H4 (cell line): ENCODE measurements at places on chromosomes 7 and 10.

DNA sequence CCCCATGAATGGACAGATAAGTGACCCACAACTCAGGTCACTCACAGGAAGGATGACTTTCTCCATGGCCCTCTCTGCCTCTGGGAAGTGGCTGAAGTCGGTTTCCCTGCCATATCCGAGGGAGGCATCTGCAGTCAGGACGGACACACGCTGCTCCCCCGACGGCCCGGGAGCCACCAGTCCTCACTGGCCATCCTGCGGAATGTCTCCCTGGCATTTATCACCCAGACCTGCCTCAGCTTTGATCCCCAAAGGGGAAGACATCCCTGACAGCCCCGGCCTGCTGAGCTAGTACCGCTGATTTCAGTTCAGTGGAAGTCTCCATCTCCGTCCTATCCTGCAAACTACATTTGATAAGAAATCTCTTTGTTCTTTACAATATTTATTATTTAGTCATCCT lies 339.5 kb upstream of the MKI67 start:
- no peak for DNase-seq

- no peak for DNase-seq
Measured at GRCh38 chr7:2074691-2075090, 158.1 kb downstream of the MAD1L1 start.

GRCh38 chr10:3954615-3955014 lies 169.6 kb upstream of the KLF6 start:
- DNase-seq: no peak

GRCh38 chr10:4334871-4335270 lies 491.1 kb upstream of the AKR1E2 start:
- no peak for DNase-seq

- DNase-seq: no peak
Measured at GRCh38 chr10:101482568-101482967, 105.5 kb downstream of the POLL start.

DNA sequence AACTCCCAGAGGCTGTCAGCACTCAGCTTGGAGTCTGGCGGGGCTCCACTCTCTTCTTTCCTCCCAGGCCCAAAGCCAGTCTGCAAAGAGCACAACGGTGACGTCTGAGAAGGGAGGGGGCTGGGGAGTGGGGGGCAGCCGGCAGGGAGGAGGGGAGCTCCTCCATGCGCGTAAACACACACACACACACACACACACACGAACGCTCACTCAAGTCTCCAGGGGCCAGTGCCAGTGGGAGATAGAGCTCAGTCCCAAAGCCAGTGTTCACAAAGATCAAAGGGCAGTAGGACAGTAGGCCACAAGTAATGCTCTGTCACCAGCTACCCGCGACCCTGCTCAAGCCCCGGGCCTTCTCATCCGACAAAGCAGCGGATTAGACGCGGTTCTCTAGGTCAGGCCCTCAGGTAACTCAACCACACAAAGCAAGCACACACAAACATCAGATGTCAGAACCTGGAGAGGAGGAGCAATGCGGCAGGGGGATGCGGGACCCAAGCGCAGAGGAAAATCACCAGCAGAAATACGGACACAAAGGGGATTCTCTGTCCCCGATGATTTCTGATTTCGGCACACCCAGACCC lies 19.9 kb downstream of the TCAF1 start:
- DNase-seq: no peak

DNA sequence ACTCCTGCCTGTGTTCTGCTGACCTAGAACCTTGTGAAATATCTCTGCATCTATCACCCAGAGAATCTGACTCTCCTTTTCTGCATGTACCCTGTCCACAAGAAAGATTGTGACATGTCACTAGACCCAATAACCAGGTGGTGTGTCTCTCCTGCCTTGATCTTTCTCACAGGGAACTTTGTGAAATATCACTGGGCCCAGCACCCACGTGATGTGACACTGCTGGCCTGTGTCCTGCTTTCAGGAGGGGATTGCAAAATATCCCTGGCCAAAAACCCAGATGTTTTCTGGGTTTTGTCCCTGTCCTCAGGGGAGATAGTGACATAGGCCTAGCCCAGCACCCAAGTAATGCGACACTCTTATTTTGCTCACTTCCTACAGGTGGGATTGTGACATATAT lies 10.1 kb upstream of the ZNF107 start:
- no peak for DNase-seq

DNA sequence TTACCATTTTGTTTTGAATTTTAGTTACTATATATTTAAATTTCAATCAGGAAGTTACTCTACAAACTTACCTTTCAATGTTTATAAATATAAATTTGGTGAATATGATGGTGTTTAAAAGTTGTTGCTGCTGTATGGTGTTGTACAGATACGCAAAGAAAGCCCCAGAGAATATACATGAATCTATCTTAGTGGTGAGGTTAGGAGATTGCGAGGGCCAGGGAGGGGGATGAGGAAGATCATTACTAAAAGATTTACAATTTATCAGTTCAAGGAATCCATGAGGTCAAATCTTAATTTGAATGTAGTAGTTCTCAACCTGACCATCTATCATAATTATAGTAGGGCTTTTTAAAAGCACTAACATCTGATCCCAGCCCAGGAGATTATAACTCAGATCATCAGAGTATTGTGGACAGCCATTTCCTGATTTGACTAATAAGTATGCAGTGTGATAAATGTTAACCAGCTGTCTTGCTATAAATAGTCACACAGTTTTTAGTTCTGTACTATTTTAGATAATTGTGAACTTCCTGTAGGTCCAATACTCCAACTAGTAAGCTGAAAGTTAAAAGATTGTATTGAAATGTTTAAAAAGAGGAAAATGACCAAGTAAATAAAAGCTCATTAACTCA lies 23.6 kb downstream of the FAM3C start:
- DNase-seq: no peak

- no peak for DNase-seq
Measured at GRCh38 chr7:92705831-92706230, 115.6 kb upstream of the FAM133B start.

DNA sequence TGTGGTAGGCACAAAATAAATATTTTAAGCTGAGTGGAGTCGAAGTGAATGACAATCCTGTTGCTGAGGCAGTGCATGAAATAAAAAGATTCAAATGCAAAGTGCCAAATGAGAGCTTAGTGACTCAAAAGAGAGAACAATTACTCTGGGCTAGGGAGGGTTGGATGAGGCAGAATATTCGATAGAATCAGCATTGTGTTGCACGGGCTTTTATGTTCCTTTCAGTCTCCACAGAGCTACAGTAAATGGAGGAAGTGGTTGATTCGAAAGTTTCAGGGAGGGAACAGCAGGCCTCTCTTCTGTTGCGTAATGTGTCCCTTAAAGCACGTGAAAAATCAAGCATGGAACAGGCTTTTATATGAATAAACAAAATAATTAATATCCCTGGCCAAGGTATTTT lies 599.3 kb upstream of the CELF2 start:
- no peak for DNase-seq

DNA sequence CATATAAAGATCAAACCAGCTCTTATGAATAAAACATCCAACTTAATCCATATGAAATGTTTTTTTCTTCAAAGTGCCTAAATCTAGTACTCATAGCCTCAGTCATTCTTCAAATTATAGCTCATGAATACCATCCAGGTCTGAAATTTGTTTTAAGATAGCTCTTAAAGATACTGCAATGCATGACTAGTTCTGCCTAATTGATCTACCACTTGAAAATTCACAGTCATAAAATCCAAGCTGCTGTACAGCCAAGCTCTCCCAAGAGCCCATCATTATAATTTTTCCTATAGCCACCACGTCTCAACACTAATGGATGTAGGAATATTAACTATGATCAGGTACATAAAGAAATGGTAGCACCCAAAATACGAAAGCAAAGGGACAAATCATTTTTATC lies 87.9 kb upstream of the RNF148 start:
- DNase-seq: no peak

GRCh38 chr10:128318366-128318765 lies 192.1 kb upstream of the MKI67 start:
- DNase-seq: no peak

DNA sequence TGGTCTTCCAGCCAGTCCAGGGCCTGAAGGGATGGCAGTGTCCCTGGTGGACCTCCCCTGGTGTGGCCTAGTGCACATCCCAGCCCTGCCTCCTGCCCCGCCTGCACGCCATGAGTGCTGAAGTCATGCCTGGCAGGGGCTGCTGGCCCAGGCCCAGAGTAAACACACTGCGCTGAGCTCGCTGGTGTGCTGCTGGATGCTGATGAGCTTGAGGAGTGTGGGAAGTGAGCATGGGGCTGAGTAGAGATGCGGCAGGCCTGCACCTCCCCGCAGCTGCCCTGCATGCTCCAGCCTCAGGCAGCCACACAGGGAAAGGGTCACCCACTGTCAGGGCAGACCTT lies 43.2 kb downstream of the HTRA1 start:
- peak; percentile 91 for DNase-seq

DNA sequence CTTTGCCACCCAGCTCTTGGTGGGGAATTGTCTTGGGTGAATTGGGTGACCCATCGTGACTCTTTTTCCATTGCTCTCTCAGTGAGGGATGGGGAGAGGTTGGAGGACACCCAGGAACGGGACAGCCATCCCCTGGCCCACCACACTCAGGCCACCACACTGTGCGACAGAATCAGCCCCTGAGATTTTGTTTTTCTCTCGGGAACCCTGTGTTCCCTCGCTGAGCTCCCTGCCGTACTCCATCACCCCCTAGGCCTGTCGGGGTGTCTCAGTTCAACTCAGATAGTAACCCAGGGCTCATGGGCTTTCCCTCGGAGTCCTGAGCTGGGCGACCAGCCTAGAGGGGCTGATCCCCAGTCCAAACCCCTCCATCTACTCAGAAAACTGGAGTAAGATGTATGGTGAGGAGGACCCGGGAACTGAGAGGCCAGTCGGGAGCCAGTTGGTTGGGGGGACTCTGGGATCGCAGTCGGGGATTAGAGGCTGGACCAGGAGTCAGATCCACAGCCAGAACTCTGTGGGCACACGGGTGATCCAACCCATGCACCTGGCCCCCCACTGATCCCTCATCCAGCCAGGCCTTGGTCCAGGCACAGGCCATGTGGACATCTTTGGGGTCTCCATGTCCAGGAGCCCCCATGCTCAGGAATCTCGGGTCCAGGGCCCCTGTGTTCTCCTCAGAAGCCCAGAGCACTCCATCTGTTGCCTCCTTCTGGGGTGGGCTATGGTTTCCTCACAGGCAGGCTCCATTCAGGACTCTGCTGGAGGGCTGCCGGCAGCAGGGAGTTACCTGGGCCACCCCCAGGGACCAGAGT lies 9.3 kb downstream of the CRYGN start:
- DNase-seq: no peak

DNA sequence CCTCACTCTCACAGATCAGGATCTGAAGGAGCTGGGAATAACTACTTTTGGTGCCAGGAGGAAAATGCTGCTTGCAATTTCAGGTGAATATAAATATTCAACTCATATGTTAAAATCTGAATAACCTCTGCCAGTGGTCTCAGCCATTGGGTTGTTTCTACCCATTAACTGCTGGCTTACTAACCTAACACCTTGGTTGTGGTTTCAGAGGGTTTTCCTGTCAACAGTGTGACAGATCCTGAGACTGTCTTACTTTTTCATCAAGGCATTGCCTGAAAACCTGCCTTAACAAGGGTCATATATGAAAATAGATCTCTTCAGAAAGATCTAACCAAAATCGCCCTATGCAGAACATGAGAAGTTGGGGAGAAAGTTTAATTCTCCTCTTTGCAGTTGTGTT lies 307.7 kb downstream of the BICC1 start:
- no peak for DNase-seq

GRCh38 chr10:117677890-117678500 lies 135.4 kb downstream of the EMX2 start:
- no peak for DNase-seq

DNA sequence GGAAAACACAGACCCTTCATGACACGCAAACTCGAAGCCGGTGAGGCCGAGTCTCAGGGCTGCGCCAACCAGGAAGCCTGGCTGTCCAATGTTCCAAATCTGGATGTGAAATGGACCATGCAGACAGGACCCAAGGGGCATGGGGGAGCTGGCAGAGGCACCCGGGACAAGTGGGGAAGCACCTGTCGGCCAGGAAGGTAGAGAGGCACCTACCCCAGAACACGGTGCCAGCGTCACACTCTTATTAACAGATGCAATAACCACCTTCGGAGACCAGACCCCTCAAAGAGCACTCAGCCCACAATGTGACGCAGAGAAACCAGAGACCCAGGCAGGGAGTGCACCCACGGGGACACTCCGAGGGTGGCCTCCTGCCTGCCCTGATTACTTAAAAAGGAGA lies 88.3 kb upstream of the PDGFA start:
- DNase-seq: no peak

GRCh38 chr7:151896486-151896885 lies 19.6 kb upstream of the PRKAG2 start:
- DNase-seq: no peak

DNA sequence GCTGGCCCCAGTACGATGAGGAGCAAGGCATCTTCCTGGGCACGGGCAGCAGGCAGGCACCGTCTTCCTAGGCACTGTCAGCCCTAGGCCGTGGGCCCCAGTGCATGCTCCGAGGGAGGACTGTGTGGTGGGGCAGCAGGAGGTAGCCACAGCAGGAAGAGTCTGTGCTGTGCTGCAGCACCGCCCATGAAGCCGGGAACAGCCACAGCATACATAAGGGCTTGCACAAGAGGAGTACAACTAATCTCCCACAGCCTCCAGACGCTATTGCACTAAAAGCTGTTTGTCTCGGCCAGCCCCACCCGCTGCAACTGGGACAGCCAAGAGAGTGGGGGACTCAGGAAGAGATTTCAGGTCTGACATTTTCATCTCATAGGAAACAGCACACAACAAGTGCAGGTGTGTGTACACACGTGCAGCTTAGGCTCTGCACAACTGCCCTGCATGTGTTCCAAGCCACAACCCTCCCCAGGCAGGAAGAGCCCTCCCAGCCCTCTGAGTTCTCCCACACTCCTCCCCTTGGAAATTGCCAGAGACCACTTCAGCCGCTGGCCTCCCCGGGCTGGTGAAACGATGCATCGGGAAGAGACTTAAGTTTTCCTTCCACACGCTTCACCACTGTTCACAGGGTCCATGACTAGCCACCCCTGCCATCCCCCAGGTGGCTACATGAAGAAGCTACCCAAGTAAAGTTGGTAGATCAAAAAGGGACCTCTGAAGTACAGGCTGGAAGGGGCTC lies 88.1 kb upstream of the DDC start:
- no peak for DNase-seq

DNA sequence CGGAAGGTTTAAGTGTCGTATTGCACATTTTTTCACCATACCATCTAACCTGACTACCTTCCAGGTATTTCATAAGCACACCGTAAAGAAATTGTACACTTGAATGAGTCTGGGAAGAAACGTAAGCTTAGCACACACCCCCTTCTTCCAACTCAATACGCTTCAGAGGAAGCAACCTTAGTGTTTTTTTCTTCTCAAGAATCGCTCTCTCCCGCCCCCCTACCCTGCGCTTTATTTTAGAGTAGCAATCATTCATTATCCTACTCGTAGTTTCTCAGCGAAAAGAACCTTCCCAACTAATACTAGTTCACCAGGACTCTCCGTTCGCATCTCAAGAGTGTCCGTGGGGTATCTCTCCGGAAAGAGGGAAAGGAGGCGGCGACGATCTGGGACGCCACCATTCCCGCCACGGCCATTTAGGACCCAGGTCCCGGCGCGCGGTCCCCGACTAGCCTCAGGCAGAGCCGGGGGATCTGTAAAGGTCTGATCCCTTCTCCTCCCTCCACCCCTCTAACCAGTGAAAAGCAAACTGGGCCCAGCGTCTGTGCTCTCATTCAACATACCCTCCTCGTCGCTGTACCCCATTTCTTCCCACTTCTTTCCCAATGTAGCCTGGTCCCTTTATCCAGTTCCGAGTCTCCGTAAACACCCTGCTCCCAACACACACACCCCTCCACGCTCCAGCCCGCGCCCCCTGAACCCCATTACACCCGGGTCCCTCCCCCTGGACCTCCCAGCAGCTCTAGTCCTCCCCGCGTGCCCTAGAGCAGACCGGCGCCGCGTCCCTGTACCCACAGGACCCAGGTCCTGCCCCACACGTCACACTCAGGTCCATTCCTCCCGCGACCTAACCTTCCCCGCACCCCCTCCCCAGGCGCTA lies 16.0 kb downstream of the MYOZ1 start:
- DNase-seq: no peak
